ENCODE measurements at places on chromosomes 2 and 18. TPM values are rescaled to one million over a fixed set of nuclear protein-coding genes. Genes with fewer than 3 reads are reported as not detected.

Gene CYBRD1
- 126 TPM for total RNA-seq

Gene GCKR
- 7.6 TPM for total RNA-seq

GRCh38 chr2:237092920-237093781 is 7.5 kb downstream of the COPS8 start:
- DNase-seq, result peak; percentile 42

GRCh38 chr2:162007447-162008040 is 66.5 kb downstream of the DPP4 start:
- no peak for DNase-seq

Gene PMS1
- 19.6 TPM for total RNA-seq

DNA sequence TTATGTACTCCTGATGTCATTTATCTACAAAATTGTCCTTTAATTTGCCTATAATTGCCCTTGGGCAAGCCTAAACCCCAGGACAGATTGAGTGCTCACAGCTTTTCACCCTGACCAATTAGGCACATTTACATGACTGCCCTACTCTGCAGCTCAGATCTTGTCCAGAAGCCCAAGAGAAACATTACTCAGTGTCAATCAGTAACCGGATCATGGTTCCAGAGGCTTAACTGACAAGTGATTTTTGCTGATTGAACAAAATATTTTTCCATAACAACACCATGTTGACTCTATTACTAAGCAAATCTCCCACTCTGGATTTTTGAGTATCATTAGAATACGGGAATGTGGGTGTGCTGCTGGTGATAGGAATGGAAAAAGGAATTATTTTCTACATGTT is 465.4 kb upstream of the TNP1 start:
- DNase-seq, result no peak

DNA sequence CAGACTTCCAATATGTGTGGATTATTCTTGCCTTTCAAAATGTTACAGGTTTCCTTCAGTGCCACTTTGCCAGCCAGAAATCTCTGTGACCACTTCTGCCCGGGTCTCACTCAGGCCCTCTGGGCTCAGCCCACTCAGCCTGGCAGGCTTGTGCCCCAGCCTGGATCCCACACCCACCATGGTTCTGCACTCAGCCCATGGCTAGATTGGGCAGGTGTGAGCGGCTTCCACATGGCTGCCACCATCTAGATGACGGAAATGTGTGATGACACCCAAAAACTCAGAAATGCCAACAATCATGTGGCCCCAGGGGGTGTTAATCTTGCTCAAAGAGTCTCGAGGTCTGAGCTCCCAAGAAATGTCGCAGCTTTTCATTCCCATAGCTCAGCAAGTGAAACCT is 1097.5 kb upstream of the SLC39A10 start:
- no peak for DNase-seq

DNA sequence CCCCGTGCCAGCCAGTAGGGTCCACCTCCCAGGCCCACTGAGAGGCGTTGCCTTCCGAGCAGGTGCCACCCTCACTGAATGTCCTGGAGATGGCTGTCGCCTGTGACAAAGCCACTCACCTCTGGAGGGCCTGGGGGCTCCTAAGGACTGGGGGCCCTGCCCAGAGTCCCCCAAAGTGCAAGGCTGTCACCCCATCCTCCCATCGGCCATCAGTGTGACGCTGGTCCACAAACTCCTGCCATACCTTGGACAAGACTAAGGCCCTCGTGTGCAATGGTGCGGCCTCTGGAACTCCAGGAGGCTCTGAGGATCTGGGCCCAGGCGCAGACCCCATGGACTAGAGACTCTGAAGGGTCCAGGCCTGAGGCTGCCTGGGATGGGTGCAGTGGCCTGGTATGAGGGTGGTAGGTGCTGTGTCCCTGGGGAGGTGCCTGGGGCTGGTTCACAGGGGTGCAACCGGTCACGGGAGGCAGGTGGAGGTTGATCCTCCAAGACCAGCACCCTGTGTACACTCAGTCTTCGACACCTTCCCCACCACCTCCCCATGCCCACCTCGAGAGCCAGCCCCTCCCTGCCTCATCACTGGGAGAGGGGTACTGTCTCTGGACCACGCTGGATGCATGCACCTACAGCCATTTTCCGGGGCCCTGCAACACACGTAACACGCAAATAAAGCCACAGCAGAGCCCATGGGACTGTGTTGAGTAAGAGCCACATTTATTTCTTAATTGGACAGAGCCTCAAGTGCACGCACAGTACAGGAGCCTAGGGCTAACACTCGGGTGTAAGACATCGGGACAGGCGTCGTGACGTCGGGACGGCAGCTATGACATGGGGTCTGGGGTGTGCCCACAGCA is 21.6 kb downstream of the AQP12A start:
- no peak for DNase-seq

- peak; percentile 84 for DNase-seq
Observed at GRCh38 chr2:73214120-73215035, at the start of gene SMYD5. Gene SMYD5, plus strand, starts transcription at chr2:73214245. Its CDS starts 22 bp downstream, at chr2:73214267.

Gene SOX11
- 0.03 TPM for total RNA-seq

Gene MEIS1
- 61.8 TPM for total RNA-seq

Gene HPCAL1
- total RNA-seq, result 44.0 TPM

Gene SERPINB11
- not detected for total RNA-seq

DNA sequence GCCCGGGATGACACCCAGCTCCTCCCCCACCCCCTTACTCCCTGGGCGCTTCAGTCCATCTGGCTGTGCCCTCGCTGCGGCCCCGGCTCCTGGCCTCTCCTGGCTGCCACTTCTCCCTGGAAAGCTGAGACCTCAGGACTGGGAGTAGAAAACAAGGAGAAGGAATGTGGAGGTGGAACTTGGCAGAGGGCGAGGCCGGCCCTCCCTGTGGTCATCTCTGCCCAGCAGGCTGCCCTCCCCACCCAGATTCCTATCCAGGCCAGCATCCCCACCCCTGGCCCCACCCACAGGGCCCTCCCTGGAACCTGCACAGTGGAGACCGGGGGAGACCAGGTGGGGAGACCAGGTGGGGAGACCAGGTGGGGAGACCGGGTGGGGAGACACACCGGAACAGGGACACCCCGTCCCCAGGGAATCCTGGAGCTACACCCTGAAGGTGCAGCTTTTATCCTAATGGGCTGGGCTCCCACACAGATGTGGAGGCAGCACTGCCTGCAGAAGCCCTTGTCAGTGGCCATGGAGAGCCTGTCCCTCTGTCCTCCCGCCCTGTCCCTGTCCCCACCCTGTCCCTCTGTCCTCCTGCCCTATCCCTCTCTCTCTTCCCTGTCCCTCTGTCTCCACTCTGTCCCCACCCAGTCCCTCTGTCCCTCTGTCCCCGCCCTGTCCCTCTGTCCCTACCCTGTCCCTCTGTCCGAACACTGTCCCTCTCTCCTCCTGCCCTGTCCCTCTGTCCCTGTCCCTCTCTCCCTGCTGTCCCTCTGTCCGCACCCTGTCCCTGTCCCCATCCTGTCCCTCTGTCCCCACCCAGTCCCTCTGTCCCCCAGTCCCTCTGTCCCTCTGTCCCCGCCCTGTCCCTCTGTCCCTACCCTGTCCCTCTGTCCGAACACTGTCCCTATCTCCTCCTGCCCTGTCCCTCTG is 157.1 kb downstream of the PXDN start:
- no peak for DNase-seq

GRCh38 chr2:133062931-133063665 is 393.1 kb upstream of the LYPD1 start:
- DNase-seq, result no peak

DNA sequence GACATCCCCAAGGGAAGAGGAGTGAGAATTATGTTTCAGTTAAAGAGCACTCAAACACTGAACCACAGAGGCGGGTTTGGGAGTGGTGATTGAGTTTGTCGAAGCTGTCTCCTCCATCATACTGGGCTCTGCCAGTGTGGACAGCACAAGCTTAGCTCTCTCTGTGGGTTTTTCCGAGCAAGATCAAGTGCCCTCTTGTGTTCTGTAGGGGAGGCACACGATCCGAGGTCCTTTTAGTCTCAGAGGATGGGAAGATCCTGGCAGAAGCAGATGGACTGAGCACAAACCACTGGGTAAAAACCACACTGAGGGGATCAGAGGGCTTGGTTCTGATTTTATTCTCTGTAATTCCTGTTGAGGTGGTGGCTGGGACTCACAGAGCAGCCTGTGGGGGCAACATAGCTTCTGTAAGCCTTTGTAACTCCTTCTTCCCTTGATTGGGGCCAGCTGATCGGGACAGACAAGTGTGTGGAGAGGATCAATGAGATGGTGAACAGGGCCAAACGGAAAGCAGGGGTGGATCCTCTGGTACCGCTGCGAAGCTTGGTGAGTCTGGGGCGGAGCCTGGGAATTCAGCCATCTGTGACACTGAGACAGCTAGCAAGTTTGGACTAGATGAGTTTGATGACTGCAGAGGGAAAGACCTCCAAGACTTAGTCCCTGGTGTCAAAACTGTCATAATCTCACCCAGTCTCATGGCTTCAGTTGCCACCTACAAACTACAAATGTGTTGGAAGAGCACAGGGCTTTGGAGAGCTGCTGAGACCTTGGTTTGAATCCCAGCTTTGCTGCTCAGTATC is 2.0 kb downstream of the NAGK start:
- no peak for DNase-seq

DNA sequence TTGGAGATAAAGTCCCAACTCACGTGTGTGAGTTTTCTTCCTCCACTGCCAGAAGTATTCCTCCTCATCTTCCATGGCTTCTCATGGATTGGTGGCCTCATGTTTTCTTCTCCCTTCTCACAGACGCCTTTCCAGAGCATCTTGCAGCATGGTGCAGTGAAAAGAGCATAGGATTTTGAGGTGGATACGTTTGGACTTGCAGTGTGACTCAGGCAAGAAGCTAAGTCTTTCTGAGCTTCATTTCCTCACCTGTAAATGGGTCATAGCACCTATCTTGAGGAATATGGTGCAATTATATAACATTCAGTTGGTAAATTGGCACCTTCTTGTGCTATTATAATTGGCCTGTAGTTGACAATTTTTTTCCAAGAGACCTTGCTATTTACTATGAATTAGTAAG is 247.6 kb downstream of the RDH14 start:
- no peak for DNase-seq

Gene THSD7B
- total RNA-seq, result 0.75 TPM

DNA sequence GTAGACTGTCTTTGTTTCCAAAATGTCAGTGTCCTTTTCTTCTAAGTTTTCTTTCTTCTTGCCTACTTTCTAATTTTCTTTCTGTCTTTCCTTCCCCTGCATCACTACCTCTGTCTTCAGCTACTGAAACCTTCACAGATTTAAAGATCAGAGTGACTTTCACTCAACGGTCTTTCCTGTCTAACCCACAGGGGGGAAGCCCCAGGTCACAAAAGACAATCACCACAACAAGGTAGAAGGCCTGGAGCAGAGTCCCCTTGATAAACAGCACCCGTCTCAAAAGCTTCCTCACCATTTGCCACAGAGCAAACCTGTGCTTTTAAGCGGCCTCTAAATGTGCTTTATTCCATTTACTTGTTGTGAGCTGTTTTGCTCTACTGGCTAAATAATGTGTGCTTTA is 665.4 kb downstream of the BCL11A start:
- DNase-seq, result no peak

DNA sequence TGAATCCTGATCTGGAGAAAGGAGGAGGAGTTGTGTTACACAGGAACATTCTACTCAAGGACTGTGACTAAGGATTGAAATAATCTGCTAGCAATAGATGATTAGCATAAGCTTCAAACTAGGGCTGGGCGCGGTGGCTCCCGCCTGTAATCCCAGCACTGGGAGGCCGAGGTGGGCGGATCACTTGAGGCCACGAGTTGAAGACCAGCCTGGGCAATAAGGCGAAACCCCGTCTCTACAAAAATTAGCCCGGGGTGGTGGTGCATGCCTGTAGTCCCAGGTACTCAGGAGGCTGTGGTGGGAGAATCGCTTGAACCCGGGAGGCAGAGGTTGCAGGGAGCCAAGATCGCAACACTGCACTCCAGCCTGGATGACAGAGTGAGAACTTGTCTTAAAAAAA is 1.5 kb downstream of the TRMT61B start:
- DNase-seq, result no peak

- no peak for DNase-seq
Observed at GRCh38 chr2:54030396-54030741, 59.6 kb upstream of the PSME4 start.

Gene CCDC68
- total RNA-seq, result 9.8 TPM

Gene OSBPL1A
- total RNA-seq, result 33.6 TPM

Gene ITGB6
- 48.8 TPM for total RNA-seq

- no peak for DNase-seq
Observed at GRCh38 chr18:50393802-50394201, 19.0 kb downstream of the SKA1 start.

DNA sequence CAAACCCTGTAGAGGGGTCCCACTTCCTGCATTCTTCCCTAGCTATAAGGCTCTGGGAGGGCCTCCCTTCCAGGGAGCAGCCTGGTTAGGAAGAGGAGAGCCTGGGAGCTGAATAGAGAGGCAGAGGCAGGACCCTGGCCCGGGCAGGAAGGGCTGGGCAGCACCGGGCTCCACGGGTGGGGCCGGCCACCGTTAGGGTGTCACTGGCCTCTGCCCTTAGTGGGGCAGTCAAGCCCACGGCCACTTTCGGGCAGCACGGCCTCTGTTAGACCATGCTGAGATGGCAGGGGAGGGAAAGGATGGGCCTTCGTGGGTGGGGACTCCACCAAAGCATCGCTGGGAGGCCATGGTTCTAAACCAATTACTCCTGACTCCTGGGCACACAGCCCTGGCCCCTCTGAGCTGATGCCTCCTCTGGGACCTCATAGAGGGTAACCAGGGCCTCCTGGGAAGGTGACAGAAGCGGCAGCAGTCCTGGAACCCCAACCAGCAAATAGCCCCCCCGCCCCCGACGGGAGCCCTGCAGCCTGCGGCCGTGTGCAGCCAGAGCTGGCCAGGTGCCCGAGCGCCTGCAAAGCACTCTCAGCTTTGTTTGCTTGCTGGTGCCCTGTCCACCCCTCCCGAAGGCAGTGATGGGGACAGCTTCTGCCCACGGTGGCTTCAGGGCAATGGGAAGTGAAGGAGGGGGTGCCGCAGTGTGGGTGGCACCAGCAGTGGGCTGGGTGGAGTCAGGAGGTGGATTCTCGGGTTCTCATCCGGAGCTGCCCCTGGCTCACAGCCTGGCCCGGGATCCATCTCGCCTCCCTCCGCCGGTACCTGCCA is 16.3 kb upstream of the HPCAL1 start:
- peak; percentile 50 for DNase-seq

DNA sequence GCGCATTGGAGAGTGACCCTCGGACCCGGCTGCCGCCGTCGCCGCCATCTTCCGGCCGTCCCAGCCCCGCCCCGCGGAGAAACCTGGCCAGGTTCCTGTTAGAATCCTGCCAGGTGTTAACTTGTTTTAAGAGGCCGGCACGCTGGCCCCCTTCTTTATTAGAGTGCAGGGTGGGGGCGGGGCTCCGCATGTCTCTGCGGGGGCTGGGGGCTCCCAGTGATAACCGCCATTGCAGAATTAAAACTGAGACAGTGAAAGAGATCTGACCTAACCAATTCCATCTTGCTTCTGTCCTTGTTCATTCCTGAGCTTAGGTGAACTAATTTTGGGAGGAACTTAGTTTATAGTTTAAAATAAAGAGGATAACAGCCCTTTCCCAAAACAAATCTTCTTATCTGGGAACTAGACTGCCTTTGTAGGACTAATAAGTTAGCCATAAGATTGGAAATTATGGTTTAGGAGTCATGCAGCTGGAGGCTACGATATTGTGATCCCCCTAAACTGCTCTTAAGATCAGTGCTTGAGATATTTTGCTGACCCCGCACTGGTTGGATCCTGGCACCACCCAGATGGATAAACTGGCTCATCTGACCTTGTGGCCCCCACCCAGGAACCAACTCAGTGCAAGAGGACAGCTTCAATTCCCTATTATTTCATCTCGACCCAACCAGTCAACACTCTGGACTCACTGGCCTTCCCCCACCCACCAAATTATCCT is 543 bp upstream of the STARD7 start:
- no peak for DNase-seq

- DNase-seq, result no peak
Observed at GRCh38 chr2:170313347-170313991, 135.5 kb downstream of the MYO3B start.
